Endodermal cell (in vitro differentiated cells): ENCODE measurements at places on chromosomes 13 and 19.
A peak's percentile ranks its signal among the peaks of the same experiment; 100 is the strongest.

GRCh38 chr13:75226092-75226491 lies 255.9 kb downstream of the TBC1D4 start:
- peak; percentile 83 for DNase-seq

DNA sequence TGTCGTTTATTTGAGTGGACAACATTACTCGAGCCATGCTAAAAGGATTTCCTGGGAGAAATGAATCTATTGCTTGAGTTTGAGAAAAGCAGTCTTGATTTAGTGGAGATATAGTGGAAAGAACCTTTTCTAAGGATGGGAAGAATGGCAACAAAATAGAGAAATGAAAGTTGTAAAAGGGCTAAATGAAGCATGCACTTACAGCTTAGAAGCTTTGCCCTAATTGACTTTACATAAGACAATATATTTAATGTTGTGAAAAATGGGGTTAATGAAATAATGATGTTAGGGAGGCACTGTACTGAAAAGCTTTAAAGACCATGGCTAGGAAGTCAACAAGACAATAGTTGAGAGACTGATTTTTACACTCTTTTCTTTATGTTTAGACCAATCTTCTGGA lies 35.4 kb downstream of the SLC10A2 start:
- DNase-seq, result no peak

DNA sequence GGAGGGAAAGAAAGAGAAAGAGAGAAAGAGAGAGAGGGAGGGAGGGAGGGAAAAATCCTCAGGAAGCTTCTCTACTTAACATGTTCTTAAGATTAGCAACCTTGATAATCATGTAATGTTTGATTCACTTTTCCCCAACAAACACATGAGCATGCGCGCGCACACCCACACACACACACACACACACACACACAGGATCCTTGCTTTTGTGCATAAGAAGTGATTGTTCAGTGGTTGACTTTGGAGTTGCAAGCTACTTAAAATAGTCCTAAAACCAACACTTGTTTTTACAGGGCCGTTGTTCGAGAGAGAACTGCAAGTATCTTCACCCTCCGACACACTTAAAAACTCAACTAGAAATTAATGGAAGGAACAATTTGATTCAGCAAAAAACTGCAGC lies 100.0 kb upstream of the RAP2A start:
- DNase-seq, result no peak

DNA sequence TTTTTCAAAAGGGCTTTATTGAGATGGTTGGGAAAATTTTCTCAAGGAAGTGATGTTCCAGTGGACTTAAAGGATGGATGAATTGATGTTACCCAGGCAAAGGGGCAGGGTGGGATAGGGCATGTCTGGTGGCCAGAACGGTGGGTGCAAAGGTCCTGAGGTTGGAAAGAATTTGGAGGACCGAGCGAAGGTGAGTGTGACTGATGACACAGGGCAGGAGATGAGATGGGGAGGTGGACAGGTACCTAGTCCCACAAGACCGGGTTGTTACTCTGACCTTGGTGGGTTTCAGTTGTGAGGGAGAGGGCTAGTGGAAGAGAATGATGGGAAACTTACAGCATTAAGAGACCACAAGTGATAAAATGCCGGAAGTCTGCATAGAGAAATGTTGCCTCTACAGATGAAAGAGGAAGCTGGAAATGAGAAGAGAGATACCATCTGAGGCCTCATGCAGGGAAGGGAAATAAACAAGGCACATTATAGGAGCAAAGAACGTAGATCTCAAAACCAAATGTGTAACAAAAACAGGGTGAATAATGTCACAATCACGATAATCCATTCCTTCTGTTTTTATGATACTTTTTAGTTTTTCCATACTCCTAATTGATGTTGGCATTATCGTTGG lies 4.5 kb downstream of the ADGRE1 start:
- DNase-seq, result no peak

- no peak for DNase-seq
Measured at GRCh38 chr13:22144806-22145205, 473.9 kb downstream of the FGF9 start.

DNA sequence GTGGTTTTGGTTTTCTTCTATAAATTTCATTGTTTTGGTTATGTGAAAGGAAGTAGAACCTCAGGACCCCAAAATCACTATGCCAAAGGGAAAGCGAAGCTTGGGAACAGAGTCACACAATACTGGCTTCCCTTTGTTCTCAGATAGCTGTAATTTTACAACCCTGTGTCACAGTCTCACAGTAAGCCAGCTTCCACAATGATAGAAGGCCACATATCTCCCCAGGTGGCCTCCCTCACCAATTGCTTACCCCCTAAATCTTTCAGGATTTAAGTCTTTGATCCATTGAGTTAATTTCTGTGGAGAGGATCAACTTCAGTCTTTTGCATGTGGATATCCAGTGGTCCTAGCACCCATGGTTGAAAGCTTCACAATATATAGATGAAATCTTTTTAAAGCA lies 58.7 kb downstream of the SLC15A1 start:
- no peak for DNase-seq

GRCh38 chr19:41427647-41428480 lies 690 bp upstream of the B3GNT8 start:
- DNase-seq, result peak; percentile 82

- DNase-seq, result no peak
Measured at GRCh38 chr19:4913996-4914735, 4.9 kb downstream of the UHRF1 start.
